ENCODE measurements at places on chromosomes 1 and 21.

- no peak for DNase-seq
These were observed 600 bp downstream of the ASTN1 start for GRCh38 chr1:177163844-177164379.

GRCh38 chr1:152164517-152165136, 5.6 kb upstream of the RPTN start:
- no peak for DNase-seq

DNA sequence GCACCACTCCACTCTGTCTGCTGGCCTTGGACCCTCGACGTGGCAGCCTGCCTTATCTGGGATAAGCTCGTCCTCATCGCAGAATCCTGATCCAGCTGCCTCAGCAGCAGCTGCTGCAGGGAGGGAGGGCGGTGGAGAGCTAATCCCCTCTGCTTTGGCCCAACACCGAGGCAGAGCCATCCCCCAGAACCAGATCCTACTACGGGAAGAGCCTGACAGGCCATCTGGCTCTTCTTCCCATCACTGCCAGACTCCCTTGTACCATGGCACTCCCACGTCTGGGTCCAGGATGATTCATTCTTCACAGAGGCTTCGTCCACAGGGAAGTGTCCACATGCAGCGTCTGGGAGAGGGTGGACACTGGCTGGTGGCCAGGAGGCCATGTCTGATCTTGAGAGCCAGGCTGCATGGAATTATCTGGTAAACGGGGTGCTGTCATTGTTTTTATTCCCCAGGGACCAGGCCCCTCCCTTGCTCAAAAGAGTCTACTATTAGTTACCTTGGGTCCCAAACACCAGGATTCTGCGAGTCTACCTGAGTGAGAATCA, 14.6 kb upstream of the PKP1 start:
- no peak for DNase-seq

DNA sequence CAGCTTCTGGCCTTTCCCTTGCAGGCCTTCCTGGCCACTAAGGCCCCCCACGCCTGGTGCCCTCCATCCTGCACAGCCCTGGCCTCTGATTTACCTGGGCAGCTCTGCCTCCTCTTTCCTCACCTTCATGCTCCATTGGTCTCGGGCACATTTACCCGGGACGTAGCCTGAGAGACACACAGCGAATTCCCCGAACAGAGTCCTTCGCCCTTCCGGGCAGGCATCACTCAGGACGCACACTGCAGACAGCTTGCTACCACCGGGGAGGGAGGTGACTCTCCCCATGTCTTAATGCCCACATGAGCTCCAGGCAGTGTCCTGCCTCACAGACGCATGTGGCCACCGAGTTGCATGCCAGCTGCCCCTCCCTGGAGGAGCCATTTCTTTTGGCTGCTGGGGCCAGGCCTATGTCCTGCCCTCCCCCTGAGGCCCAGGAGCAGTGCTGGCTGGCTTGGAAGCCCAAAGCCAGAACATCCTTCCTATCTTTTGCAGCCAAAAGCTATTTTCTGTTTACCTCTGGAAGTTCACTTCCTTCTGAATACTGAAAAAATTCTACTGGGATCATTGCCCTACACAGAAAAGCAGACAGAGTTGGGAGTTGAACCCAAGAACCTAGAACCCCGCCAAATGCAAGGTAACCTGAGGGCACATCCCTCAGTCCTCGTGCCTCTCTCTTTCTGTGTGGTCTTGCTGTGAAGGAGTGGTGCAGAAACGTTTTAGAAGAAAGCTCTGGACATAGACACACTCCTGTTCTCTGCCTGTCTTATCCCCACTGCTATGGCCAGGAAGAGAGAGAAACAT, 209.5 kb downstream of the TOMM20 start:
- DNase-seq, result no peak

- DNase-seq, result no peak
These were observed 43.6 kb upstream of the DPH5 start for GRCh38 chr1:101069158-101069557.

GRCh38 chr1:66256629-66257572, 277.1 kb upstream of the SGIP1 start:
- no peak for DNase-seq

GRCh38 chr1:230760360-230760827, 13.2 kb downstream of the CAPN9 start:
- peak; percentile 62 for DNase-seq

GRCh38 chr1:70486676-70487458, 75.8 kb downstream of the CTH start:
- DNase-seq, result no peak

DNA sequence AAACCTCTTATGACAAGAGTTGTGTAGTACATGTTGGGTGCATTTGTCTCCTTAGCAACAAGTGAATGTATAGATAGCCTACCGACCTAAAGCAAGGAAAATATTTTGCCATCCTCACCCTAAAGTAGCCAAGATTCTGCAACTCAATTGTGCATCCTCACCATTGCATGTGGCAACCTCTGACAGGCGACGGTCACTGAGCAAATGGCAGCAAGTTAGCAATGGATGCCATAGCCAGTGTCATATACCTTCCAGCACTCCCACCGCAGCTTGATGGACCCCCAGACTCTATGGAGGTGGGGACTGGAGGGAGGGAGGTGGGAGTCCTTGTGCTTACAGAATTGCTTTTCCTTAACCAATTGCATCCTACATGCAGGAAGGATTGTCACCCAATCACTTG, 17.0 kb downstream of the PROX1 start:
- DNase-seq, result no peak

- peak; percentile 65 for DNase-seq
These were observed 926 bp downstream of the BLACAT1 start for GRCh38 chr1:205454903-205455335.

GRCh38 chr1:227654858-227655752, 80.0 kb downstream of the JMJD4 start:
- DNase-seq, result no peak

DNA sequence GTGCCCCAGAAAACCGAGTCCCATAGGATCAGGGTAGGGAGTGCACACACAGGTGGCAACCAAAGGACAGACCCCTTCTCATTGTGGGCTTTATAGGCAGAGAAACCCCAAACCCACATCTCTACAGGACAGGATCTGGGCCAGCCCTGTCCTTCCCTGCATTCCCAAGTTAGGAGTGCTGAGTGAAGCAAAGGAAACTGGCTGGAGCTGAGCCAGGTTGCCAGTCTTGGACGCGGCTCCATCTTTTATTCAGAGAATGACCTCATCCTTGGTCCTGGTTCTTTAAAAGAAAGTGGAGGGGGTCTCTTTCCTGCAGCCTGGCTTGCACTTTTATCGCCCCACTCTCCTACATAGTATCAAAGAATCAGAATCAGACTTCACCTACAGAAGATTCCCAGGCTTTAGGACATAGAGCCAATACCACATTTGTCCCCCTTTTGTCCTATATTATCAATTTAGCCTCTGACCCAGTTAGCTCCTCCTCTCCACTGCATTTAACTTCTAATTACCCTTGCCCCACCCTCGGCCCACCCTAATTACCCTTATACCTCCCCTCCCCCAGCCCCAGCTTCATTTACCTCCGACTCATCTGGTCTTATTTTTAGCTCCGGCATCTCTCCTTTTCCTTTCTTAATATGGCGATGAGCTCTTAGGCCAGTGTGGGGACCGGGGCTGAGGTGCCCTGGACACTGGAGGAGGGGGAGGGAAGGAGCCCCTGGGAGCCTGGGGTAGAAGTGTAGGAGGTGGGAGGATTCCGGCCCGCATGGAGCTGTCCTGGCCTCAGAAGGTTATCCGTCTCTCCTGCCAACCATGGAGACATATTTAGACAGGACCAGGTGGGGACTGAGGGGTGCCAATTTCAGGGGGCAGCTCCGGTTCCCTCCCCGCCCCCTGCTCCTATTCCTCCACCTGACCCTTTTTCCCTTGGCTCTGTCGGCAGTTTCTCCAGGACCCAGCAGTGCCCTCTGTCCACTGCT, at the start of gene CASQ1:
CASQ1 (plus strand) TSS at position 927 of the 977 bp plus-strand sequence. CDS start 177 bp downstream, outside the sequence.
- no peak for DNase-seq

GRCh38 chr1:247681288-247681897, 1.9 kb upstream of the OR13G1 start:
- DNase-seq, result peak; percentile 63

- DNase-seq, result no peak
These were observed 45.7 kb downstream of the CAPZB start for GRCh38 chr1:19439464-19440171.

DNA sequence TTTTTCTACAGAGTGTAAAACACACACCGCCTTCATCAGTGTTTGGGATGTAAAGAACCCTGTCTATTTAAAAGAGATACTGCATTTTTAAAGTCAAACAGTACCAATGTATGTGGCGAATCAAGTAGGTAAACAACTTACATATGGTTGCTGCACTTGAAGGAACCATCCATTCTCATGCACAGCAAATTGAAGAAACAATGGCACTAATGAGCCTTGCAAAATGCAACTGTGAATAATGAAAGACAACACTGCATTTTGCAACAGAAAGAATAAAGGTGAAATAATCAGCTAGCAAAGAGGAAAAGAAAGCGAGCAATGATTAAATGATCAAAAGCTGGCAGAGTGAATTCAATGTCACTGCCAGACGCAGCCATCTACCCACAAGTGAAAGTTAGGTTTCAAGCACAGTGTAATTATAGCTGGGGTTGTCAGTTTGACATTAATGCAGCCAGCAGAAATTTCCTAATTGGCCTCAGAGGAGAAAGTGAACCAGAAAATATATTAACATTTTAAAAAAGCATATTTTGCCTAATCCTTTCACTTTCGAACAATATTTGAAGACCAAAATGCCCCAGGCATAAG, 10.9 kb upstream of the BARHL2 start:
- DNase-seq, result no peak

GRCh38 chr1:67831850-67832513, 1.3 kb downstream of the GNG12 start:
- no peak for DNase-seq

- no peak for DNase-seq
These were observed 109.6 kb downstream of the CRYAA start for GRCh38 chr21:43278359-43278758.

DNA sequence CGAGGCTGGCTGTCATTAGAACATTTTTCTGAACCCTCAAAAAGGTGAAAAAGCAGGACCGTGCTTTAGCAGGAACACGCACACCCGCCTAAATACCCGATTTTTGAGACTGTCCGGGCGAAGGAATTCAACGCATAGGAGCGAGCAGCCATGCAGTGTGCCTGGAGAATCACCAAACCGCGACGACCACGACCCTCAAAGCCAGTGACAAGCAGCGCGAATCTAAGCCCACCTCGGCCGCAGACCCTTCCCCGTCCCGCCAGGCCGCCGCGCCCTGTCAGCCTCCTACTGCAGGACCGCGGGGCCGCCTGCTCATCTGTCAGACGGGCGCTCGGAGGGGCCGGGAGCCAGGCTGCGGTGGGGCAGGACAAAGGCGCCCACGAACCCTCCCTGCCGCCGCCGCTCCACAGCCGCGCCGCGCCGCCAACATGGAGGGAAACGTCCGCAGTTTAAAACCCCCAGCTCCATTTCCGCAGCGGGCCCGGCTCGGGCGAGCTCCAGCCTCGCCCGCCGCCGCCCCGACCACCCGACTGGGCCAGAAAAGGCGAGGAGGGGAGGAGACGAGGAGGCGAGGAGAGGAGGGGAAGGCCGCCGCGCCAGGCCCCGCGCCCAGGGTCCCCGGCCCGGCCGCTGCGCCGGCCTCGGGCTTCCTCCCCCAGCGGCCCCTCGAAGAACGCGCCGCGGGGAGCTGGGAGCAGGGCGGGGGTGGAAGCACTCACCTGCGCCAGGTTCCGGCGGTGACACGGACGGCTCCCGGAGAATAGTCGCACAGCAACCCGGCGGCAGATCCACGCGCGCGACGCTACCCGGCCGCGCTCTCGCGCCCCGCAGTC, at the start of gene LBR:
LBR (minus strand) TSS at position 804 of the 833 bp plus-strand sequence. CDS start 3,963 bp downstream, outside the sequence.
- DNase-seq, result no peak

- DNase-seq, result no peak
These were observed 1.1 kb downstream of the COL18A1 start for GRCh38 chr21:45405819-45406762.

DNA sequence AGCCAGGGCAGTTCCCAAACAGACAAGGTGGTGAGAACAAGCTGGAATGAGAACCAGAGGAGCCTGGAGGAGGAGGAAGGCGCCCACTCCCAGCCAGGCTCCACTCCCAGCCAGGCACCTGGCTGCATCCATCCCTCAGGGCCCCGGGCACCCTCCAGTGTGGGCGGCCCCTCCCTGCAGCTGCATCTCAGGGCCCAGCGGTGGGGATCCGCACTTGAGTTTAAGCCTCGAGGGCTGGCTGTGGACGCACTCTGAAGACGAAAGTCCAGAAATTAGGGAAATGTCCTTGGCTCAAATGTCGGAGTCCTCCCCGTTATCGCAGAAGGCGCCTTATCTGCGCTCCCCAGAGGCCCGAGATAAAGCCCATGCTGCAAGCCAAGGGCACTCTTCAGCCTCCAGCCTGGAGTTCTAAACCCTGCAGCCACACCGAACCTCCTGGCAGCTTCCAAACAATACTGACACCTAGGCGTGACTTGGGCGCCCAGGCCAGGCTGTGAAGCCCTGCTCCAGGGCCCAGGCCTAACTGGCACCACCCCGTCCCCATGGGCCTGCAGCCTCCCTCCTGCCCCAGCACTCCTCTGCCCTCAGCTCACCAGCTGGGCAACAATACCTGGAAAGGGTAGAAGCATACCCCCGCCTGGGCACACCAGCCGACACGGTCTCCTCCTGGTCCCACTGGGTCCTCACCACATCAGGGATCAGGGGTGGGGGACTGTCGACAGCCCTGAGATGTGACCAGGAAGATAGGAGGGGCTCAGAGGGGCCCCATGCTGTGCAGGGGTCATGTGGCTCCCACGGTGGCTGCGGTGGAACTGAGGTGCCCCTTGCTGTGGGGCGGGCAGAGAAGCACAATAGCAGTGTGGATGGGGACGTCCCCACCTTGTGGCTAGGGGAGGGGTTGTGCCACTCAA, 184.8 kb upstream of the VAMP3 start:
- no peak for DNase-seq

DNA sequence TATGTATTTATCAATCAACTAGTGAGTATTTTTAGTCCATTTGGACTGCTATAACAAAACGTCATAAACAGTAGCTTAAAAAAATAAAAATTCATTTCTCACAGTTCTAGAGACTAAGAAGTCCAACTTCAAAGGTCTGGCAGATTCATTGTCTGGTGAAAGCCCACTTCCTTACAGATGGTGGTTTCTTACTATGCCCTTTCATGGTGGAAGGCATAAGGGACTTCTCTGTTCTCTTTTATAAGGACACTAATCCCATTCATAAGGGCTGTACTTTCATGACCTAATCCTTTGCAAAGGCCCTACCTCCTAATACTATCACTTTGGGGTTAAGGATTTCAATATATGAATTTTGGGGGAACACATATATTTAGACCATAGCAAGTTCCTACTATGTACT, 37.9 kb downstream of the KRTAP20-3 start:
- no peak for DNase-seq

DNA sequence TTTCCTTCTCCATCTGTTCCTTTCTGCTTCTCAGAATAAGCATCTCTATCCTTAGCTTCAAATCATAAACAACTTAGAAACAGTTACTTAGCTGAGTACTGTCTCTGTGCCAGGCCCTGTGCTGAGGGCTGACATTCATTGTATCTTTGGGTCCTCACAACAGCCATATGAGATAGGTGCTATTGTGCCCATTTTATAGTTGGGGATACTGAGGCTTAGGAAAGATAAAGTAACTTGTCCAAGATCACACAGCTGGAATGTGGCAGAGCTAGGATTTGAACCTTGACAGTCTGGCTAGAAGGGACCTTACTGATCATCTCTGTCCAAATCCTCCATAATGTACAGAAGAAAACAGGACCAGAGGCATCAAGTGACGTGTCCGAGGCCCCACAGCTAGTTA, 25.0 kb downstream of the CD247 start:
- DNase-seq, result no peak

All from H9 (cell line).